PC-3 (cell line): ENCODE measurements at places on chromosomes 3 and 15. TPM values are rescaled to one million over a fixed set of nuclear protein-coding genes. Genes with fewer than 3 reads are reported as not detected.

GRCh38 chr3:8800016-8800415, 30.6 kb upstream of the OXTR start:
- H3K4me1 ChIP-seq = no peaks in the 10 kb centered on the region
- H3K36me3 ChIP-seq = no peaks in the 10 kb centered on the region
- no peak for DNase-seq
- H3K4me3 ChIP-seq = no peak overlapping the region
- no peaks in the 10 kb centered on the region for H3K27me3 ChIP-seq
- no peak overlapping the region for H3K27ac ChIP-seq

- H3K27me3 ChIP-seq = no peaks in the 10 kb centered on the region
- H3K4me1 ChIP-seq = peaks cover 19% of the 10 kb centered on the region
- peak overlapping the region; percentile 24; the same call in 1 of the 2 replicates for H3K4me3 ChIP-seq
- DNase-seq = peak; percentile 56
- no peak overlapping the region for H3K27ac ChIP-seq
Measured at GRCh38 chr3:71585887-71586809, 2.6 kb upstream of the FOXP1 start.

- H3K4me1 ChIP-seq = peaks cover 39% of the 10 kb centered on the region
- no peaks in the 10 kb centered on the region for H3K36me3 ChIP-seq
- H3K27ac ChIP-seq = peak overlapping the region; percentile 82
- H3K27me3 ChIP-seq = no peaks in the 10 kb centered on the region
- H3K4me3 ChIP-seq = peak overlapping the region; percentile 49
Measured at GRCh38 chr3:111538681-111539083, 3.3 kb upstream of the CD96 start.

PYGO1 gene
- 1.8 and 2.0 TPM in 2 replicates for total RNA-seq
